ENCODE measurements at places on chromosomes 1 and 21.

- no peak for DNase-seq
Measured at GRCh38 chr1:64699327-64699726, 45.5 kb upstream of the RAVER2 start.

DNA sequence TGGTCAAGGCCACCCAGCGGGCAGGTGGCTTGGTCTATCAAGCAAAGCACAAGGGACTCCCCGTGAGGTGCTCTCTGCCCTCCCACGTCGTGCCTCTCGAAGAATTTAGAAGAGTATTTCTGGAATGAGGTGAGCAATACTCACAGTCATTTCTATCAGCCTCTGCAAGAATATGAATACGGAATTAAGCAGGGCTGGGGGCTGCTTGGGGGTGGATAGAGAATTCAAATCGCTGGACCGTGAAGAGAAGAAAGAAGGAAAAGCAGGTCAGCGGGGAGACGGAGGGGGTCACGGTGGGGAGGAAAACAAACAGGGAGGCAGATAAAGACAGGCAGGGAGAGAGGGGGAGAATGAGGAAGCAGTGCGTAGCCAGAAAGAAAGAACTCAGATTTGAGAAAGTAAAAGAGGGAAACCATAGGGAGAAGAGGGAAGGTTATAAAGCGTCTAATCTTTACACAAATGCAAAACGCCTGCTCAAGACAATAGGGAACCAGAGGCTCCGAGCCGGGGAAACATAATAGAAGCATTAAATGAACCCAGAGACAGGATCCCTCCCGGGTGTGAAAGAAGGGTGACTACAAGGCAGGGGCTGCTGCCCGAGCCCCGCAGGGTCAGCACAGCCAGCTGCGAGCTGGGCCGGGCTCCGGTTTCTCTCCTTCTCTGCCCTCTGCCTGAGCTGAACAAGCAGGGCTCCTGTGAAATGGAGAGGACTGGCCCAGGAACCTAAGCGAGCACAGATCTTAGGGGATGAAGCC lies 2.1 kb upstream of the EDN2 start:
- DNase-seq: no peak

GRCh38 chr1:224433041-224433691 lies 1.4 kb downstream of the WDR26 start:
- DNase-seq: peak; percentile 29

GRCh38 chr1:18723701-18724411 lies 93.2 kb downstream of the PAX7 start:
- DNase-seq: no peak
